Coronary artery (tissue), 2 donors: ENCODE measurements at places on chromosomes 2 and 18.

DNA sequence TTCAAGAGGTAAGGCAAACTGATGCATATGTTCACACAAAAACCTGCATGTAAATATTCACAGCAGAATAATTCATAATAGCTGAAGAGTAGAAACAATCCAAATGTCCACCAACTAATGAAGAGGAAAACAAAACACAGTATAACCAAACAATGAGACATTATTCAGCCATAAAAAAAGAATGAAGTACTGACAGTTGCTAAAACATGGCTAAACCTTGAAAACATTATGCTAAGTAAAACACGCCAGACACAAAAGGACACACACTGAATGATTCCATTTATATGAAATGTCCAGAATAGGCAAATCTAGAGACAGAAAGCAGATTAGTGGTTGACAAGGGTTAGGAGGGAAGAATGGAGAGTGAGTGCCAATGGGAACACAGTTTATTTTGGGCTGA is 86.9 kb downstream of the SESTD1 start:
- no peak for DNase-seq

GRCh38 chr2:209425471-209426071 is 1.7 kb downstream of the MAP2 start:
- DNase-seq: no peak

- no peak for DNase-seq
Observed at GRCh38 chr2:106575955-106576354, 88.8 kb downstream of the CD8B2 start.

- no peak for DNase-seq
Observed at GRCh38 chr18:37582261-37582660, 16.7 kb upstream of the CELF4 start.

- DNase-seq: no peak
Observed at GRCh38 chr2:85900366-85900765, 11.6 kb upstream of the ST3GAL5 start.
